ENCODE measurements at places on chromosomes 16 and 17. TPM values are rescaled to one million over a fixed set of nuclear protein-coding genes. Genes with fewer than 3 reads are reported as not detected.

Gene CCDC154
- total RNA-seq: 1.6 TPM

Gene SUMO2
- total RNA-seq: 594 TPM

Gene PYY
- total RNA-seq: not detected

Gene GAS7
- 1.3 TPM for total RNA-seq

DNA sequence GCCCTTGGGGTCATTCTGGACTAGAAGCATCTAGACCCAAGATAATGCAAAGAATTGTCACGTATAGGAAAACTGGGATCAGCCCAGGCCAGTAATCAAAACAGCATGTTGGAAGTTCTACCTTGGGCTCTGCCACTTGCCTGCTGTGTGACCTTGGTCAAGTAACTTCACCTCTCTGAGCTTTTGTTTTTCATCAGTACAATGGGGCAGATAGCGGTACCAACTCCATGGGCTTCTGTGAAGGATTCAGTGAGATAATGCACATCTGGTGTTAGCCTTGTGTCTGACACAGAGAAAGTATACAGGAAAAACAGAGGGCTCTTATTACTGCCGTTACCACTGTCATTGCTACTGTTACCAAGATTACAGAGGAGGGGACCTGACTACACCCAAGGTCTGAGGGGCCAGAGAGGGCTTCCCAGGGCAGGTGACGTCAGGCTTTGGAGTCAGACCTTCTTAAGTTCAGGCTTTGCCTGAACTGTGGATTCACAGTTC, 24.6 kb downstream of the CMIP start:
- DNase-seq: no peak

DNA sequence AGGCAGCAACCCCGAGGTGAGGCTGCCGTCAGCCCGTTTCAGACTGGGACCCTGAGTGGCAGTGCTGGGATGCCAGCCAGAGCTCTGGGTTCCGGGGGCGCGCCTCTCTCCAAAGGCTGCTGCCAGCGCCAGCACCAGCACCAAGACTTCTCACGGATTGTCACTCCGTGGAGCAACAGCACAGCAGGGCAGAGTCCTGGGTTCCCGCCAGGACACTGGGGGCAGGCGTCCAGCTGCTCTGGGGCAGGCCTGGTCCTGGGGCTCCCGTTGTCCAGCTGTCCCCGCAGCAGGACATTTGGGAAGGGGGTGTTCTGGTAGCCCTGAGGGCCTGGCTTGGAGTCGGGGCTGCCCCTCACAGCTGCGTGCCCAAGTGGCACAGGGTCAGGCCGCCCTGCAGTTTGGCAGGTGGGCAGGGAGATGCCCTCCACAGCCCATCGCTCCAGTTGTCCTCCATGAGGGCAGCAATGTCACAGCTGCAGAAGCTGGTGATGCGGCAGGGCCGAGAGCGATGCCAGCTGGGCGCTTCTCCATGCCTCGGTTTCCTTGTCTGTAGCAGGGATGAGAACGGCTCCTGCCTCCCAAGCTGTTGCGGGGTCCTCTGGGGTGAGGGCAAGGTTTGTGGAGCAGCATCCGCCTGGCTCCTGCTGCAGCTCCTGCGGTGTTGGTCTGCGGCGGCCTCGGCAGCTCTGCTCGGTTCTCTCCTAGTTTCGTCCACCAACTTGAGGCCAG, 137.3 kb upstream of the CIBAR2 start:
- no peak for DNase-seq

GRCh38 chr17:70582777-70583176, 413.4 kb downstream of the KCNJ2 start:
- no peak for DNase-seq

DNA sequence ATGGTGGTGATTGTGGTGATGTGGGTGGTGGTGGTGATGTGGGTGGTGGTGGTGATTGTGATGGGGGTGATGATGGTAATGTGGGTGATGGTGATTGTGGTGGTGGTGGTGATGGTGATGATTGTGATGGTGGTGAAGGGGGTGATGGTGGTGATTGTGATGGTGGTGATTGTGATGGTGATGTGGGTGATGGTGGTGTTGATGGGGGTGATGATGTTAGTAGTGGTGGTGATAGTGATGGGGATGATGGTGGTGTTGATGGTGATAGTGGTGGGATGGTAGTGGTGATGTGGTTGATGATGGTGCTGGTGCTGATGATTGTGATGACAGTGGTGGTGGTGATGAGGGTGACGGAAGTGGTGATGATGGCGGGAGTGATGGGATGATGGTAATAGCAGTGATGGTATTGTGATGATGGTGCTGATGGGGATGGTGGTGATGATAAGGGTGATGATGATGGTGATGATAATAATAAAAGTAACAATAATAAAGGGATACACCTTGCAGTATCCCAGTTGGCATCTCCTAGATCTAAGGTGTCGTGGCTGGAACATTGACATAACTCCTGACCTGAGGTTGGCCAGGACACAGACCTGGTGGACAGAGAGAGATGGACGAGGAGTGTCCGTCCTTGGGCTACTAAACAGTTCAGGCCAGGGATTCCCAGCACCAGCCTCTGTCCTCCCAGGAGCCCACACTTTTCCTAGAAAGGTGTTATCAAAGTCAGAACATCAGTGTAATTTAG, 344.5 kb downstream of the SEC14L1 start:
- DNase-seq: no peak

DNA sequence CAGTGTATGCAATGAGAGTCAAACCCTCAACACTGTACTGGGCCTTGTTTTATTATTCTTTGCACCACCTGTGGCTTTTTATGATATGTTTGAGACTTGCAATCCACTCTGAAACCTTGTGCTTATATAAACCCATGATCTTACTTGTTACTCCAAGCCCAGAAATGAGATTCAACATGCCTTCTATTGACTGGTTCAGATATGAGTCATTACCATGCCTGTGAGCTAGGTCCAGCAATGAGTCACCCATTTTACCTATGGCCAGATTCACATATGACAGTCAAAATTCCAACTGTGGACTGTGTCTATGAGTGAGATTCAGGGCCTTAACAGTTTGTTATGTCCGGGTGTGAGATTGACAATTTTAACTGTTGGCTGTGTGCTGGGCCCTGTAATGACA, 1846.1 kb downstream of the TP53TG3F start:
- no peak for DNase-seq

- no peak for DNase-seq
Measured at GRCh38 chr16:916035-916799, 54.6 kb downstream of the LMF1 start.

DNA sequence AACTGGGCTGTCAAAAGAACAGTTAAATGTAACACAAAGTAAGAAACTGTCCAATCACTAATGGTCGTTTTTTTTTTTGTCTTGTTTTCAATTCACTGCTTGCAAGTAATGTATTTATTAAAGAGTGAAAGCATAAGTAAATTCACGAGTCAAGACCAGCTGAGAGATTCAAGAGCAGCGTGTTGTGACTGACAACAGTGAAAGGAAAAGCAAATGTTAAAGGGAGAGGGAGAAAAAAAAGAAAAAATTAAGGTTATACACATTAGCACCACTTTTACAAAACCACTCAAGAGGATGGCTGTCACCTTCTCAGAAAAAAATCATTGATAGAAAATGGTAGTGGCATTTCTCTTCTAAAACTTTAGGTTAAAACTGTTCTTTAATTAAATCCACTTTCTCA, 36.1 kb downstream of the GPATCH8 start:
- no peak for DNase-seq

- no peak for DNase-seq
Measured at GRCh38 chr17:77229786-77230435, 89.1 kb downstream of the SEC14L1 start.

GRCh38 chr17:4973256-4974114, 5.9 kb upstream of the SPAG7 start:
- DNase-seq: no peak

GRCh38 chr17:17151962-17152361, 54.2 kb downstream of the PLD6 start:
- DNase-seq: peak; percentile 69

DNA sequence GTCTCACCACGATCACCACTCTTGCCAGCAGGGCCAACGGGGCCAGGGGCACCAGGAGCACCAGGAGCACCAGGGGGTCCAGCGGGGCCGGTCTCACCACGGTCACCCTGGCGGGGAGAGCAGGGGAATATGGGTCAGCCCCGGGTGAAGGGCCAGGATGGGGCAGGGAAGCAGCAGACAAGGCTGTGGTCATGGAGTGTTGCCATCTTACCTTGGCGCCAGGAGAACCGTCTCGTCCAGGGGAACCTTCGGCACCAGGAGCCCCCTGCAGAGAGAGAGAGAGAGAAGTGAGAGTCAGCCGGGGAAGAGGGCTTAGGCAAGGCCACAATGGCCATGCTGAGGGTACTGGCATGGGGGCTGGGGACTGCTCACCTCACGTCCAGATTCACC, 12.9 kb downstream of the COL1A1 start:
- no peak for DNase-seq

DNA sequence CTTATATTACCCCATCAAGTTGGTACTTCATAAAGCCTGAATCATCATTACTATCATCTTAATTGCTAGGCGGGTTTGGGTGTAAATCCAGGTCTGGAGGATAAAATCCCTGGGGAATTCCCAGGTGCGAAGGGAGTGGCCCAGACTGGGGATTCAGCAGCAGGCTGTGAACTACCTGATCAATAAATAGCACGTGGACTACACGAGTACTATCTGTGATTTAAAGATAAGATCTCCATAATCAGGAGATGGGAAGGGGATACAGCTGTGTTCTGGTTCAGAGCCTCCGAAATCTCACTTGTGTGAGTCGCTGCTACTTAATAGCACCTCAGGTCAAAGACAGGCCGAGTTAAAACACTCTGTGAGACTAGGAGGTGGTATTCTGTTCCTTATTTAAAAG, 512.6 kb upstream of the ZFHX3 start:
- DNase-seq: no peak

DNA sequence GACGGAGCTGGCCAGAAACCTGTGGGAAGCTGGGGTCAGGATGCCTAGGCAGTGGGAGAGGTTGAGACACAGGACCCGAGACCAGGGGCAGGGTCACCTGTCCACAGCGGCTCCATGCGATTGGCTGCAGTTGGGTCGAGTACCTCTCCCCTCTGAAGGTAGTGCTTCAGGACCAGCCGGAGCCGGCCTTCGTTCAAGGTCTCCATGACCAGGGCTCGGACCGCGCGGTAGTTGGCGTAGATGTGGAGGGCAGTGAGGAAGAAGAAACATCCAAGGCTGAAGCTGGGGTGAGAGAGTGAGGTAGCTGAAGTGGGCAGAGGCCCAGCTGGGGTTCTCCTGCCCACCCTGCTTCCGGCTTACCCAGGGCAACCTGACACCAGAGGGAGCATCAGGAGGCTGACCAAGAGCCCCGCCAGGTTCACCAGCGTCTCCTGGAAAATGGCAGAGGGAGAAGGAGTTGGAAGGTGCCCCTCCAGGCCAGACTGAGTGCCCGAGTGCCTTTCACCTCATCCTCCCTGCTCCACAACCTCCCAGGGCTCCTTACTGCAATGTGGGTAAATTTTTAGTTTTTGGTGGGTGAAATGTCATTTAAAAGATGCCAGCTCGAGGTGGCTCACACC, 10.7 kb downstream of the SLC5A2 start:
- DNase-seq: no peak

- DNase-seq: no peak
Measured at GRCh38 chr17:82608816-82609215, 39.4 kb downstream of the WDR45B start.

GRCh38 chr17:74417178-74418045, 14.5 kb upstream of the GPRC5C start:
- DNase-seq: peak; percentile 42

- DNase-seq: no peak
Measured at GRCh38 chr17:80683625-80684104, 139.0 kb downstream of the RPTOR start.

DNA sequence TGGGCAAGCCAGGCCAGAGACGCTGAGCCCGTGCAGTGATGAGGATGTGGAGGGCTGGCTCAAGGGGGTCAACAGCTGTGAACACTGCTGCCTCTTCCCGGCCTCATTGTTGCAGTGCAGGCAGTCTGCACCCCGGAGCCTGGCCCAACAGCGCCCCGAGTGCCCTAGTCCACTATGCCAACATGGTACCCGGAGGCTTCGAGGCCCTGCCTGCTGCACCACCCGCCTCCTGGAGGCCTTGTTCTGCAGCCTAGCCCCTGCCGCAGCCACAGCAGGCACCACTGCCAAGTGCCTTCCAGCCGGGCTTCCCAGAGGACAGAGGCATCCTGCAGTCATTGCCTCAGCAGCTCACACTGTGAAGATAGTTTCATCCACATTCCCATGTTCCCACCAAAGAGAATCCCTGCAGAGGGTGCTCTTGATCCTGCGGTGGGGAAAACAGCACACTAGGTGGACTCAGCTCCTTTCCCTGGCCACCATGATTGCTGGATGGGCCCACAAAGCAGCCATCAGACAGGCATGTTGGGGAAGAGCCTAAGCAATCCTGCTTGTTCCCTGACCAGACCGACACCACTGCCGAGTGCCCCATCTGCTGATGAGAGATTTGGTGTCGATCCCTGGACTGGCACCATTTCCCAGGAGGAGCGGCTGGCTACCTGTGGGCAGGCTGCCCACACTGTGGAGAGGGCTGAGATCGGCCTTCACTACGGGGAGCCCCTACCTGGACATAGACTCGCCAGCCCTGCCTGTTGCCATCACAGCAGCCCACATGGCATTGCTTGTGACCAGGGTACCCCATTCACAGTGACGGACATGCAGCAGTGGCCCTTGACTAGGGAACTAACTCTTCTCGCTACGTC, 44.9 kb downstream of the USP22 start:
- no peak for DNase-seq

DNA sequence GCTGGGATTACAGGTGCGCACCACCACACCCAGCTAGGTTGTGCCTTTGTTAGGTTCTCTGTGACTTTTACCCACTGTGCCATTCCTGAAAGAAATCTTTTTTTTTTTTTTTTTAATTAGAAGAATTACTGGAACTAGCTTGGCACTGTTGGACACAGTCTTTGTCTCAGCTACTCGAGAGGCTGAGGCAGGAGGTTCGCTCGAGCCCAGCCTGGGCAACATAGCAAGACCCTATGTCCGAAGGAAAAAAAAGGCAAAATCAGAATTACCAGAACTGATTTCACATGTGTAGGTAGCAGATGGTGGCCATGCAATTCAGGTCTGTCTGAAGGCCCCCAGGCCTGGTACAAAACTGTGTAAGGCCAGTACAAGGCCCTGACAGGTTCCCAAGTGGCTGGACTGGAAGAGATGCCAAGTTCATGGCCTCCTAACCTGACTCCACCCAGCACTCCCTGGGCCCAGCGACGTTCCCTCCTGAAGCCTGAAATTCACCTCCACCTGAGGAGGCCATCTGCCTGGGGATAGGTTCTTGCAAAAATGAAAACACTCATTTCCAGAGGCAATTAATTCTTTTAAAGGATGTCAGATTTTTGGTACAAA, 23.0 kb downstream of the CARHSP1 start:
- no peak for DNase-seq

GRCh38 chr17:46115699-46116098, 77.5 kb downstream of the KANSL1 start:
- no peak for DNase-seq
